SK-N-MC (cell line): ENCODE measurements at places on chromosomes 6 and 20.

GRCh38 chr6:132410830-132411229 lies 9.6 kb upstream of the MOXD1 start:
- no peak for DNase-seq

- no peak for DNase-seq
These were observed 20.2 kb upstream of the TOX2 start for GRCh38 chr20:43894491-43894890.

DNA sequence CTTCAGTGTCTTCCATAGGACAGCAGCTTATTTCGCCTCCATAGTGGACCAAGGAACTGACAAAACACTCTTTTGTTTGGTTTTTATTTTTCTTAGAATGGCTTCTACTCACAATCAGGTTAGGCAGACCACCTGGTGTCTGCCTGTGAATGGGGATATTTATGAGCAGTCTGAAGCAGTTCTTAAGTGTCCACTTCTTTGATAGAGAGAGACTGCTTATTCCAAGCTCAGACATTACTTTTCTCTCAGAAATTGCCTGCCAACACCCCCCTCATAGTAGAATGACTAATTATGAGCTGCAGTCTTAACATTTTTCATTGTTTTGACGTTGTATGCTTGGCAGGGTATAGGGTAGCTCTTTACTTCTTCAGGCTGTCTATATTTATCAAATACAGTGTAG lies 174.7 kb downstream of the ZFAND3 start:
- no peak for DNase-seq

GRCh38 chr20:4060064-4060795 lies 44.9 kb upstream of the RNF24 start:
- no peak for DNase-seq

DNA sequence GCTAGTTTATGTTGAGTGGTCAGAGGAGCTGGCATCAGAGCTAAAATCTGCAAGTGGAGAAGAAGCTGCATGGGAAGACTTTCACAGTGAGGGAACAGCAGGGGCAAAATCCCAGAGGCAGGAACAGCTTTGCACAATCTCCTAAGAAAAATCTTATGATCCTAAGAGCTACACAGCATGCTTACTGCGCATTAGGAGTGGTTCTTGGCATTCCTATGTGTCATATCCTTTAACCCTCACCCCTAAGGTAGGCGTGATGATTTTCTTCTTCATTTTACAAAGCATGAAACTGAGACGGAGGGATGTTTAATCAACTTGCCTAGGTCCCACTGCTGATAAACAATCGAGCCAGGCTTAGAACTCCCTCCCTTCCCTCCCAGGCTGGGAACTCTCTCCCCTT lies 313.6 kb upstream of the SULF2 start:
- DNase-seq, result no peak

GRCh38 chr6:19761121-19761520 lies 76.0 kb upstream of the ID4 start:
- no peak for DNase-seq

- no peak for DNase-seq
These were observed 138.8 kb downstream of the TFAP2A start for GRCh38 chr6:10276106-10276505.

GRCh38 chr20:19407736-19408135 lies 195.3 kb downstream of the SLC24A3 start:
- DNase-seq, result no peak

DNA sequence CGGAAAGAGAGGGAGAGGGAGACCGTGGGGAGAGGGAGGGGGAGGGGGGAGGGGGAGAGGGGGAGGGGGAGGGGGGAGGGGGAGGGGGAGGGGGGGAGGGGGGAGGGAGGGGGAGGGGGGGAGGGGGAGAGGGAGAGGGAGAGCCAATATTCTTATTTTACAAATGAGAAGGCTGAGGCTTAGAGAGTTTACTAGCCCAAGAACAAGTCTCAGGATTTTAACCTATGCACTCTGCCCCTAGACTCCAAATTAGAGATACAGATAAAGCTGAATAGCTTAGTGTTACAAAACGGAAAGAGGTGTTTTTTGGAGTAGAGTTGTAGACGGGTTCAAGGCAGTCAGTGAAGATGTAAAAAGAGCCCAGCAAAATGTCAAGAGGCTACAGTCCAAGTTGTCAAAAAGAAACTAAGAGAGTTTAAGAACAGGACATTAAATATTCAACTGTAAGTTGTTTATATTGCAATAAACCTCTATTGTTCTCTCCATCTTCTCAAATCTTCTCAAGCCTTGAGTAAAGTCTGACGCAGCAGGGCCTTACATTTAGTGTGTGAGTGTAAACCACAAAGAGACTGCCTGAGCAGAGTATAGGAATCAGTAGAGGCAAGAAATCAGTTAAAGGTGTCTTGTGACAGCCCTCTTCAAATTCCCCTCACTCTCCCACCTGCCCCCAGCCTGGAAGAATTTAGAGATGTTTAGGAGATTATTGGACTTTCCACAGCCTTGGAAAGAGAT lies 34.9 kb upstream of the AKIRIN2 start:
- DNase-seq, result no peak

- DNase-seq, result no peak
These were observed 2.5 kb upstream of the FASTKD5 start for GRCh38 chr20:3162080-3162611.

DNA sequence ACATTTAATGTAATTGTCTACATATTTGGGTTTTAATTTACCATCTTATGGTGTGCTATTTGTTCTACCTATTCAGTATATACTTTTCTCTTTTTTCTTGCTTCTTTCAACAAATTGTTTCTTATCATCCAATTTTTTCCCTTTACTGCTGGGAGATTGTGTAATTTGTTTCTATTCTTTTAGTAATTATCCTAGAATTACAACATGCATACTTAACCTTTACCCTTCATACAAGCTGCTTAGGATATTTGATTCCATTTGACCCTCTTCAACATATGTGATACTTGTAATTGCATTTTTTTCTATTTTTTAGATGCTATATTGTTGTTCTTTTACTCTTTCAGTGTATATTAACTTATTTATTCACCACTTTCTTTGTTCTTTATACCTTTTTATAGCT lies 15.1 kb upstream of the TBPL1 start:
- DNase-seq, result no peak

GRCh38 chr6:27478141-27478705 lies 5.3 kb upstream of the ZNF184 start:
- no peak for DNase-seq
